GM23248 (cell line): ENCODE measurements at places on chromosomes 13 and 19. TPM values are rescaled to one million over a fixed set of nuclear protein-coding genes. Genes with fewer than 3 reads are reported as not detected.

GRCh38 chr19:46520616-46521015, 24.9 kb upstream of the PNMA8B start:
- no peak for DNase-seq

GRCh38 chr13:53068585-53069520, 40.2 kb downstream of the OLFM4 start:
- no peak for DNase-seq

DNA sequence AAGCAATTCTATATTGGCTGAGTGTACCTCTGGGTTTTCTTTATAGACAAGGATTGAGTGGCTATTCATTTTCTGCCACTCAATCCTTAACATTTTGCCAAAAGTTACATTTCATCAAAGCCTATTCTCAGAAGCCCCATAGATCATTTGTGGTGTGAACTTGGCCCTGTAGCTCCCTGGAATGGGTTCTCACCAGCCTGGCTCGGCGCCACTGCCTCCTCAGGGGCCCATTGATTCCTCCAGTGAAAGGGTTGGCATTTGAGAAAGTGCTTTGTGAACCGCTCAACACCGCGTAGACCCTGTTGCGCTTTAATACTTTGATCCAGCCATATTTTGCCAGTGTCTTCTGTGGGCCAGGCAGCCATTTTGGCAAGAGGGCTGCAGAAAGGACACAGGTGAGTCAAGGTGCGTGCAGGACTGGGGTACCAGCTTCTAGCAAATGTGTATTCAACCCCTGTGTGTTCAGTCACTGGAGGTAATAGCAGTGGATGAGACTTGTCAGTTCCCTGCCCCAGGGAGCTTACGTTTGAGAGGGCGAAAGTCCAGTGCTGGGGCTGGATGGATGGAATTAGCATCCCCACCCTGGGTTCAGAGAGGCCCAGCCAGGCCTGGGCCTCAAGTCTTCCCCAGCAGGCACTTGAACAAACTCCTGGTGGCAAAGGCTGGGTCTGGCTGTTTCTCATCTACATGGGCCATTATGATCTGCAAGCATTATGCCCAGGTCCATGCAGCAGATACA, 3.8 kb downstream of the RAB8A start:
- no peak for DNase-seq

Gene FGF9
- total RNA-seq = 0.65 TPM in 1 of 2 replicates, not detected in the other

- DNase-seq = no peak
Observed at GRCh38 chr13:44104197-44104490, 224.4 kb downstream of the LACC1 start.

DNA sequence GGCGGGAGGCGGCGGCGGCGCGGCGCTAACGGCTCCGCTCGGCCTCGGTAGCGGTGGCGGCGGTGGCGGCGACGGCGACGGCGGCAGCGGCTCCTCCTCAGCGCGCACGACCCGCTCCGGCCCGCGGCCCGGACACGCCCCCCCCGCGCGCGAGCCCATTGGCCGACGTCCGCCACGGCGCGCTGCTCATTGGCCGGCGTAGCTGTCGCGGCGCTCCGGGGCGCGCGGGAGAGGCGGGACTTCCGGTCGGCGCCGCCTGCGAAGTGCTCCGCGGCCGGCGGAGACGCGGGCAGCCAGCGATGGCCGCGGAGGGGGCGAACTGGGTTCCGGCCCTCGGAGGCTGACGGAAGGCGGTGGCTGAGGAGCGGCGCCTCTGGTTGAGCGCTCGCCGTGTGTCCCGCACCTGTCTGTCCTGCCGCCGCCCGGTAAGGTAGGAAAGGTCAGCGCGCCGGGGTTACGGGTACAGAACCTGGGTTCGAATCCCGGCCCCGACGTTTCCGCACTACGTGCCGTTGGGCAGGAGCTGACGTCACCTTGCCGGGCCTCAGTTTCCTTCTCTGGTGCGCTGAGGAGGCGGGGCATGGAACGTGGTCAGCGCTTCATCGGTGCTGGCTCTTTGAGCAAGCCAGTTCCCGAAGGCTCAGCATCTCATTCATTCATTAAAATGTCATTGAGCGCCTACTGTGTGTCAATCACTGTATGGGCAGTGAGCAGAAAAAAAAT, at the start of gene ELAVL1:
Gene ELAVL1 (minus strand): TSS at position 108 of the 723 bp plus-strand sequence. CDS start 13,826 bp downstream, outside the sequence.
- peak; percentile 97 for DNase-seq

DNA sequence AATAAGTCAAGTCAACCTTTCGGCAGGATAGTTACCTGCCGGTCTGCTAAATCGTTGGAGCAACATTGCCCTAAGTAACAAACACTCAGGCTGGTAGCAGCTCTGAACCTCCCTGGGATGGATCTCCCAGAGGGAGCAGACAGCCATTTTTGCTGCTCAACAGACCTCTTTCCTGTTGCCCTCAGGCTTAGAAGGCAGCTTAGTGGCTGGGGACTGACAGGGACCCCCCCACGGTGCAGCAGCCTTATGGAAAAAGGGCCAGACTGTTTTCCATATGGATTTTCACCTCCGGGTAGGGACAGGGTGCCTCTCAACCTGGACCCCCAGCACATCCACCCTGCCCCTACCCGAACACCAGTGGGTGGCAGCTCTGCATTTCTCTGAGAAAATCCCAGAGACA, 49.7 kb downstream of the UBL3 start:
- no peak for DNase-seq

Gene ENOX1
- total RNA-seq = 1.8 and 2.7 TPM in 2 replicates

- no peak for DNase-seq
Observed at GRCh38 chr19:4401769-4402170, 670 bp upstream of the CHAF1A start.

Gene KIR3DL2
- not detected in 2 replicates for total RNA-seq

DNA sequence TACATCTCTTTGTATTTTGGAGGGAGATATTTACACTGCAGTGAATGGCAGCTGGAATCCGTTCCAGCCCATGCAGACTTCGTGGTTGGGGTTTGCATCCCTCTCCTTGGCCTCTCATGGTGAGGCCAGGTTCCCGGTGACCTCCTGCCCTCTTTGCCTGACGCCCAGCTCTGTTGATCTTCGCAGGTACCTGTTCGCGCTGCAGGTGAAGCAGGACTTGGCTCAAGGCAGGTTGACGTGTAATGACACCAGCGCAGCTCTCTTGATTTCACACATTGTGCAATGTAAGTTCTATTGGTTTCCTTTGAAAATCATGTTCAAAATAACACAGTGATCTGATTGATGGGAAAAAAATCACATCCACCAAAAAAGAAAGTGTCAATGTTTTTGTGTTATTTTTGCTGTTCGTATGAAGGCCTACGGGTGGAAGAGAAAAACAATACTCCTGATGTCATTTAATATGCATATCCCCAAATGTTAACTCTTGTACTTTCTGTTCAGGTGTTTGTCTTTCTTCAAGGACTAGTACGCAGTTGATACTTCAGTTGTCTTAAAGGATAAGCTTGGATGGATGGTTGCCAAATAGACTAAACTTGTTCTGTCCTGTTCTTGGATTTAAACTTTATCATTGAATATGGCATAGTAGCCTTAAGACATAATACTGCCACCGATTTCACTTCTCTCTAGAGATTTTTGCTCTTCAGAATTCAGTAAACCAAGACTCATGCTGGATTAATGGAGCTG, 199.1 kb downstream of the STK24 start:
- no peak for DNase-seq

- peak; percentile 29 for DNase-seq
Observed at GRCh38 chr13:37769078-37769477, 100.5 kb downstream of the TRPC4 start.

GRCh38 chr13:86567119-86567518, 767.9 kb upstream of the SLITRK6 start:
- no peak for DNase-seq

Gene BAX
- total RNA-seq = 106 and 119 TPM in 2 replicates

- peak; percentile 6 for DNase-seq
Observed at GRCh38 chr13:105346141-105346775, 1189.2 kb downstream of the EFNB2 start.

Gene TMPRSS9
- total RNA-seq = not detected in 2 replicates

Gene ADGRL1
- total RNA-seq = 3.0 and 3.8 TPM in 2 replicates

DNA sequence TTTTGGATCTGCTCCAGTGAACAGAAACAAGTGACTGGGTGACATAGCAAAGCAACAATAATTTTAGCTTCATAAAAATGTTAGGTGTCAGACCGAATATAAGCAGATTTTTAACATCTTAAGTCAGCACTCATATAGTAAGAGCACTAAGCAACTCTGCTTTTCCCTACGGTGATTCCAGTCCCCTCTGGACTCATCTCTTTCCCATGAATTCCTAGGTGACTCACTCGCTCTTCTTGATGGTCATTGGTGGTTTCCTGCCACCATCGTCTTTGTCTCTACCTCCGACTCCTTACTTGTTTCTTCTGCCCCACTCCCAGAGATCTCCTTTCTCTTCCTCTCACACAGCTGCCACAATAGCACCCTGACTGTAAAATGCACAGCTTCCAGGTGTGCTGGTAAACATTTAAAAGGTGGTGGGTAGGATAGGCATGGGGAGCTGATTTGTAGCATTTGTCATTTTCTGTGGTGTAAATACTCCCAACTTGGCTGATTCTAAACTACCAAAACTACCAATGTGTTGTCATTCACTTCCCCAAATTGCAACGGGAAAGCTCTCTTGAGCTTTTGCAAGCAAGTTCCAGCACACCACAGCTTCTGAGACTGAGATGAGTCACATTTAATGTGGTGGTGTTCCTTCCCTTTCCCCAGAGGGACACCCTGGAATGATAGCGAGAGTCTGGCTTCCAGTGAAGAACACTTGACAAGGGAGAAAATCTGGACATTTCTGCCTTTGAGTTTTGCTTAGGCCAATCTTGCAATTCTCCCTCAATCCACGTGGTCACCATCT, 42.8 kb upstream of the CLDN10 start:
- DNase-seq = peak; percentile 55

GRCh38 chr19:1254081-1254527, 5.7 kb downstream of the MIDN start:
- DNase-seq = peak; percentile 43

Gene MYBPC2
- not detected in 2 replicates for total RNA-seq

Gene PCP2
- total RNA-seq = not detected in 2 replicates

Gene DPF1
- 2.4 and 5.2 TPM in 2 replicates for total RNA-seq

- no peak for DNase-seq
Observed at GRCh38 chr13:77056382-77056781, 29.4 kb upstream of the FBXL3 start.
